Inflammatory macrophage (primary cell): ENCODE measurements at places on chromosomes 6 and 20.

GRCh38 chr6:72559067-72559466 is 62.8 kb upstream of the KCNQ5 start:
- DNase-seq, result no peak

DNA sequence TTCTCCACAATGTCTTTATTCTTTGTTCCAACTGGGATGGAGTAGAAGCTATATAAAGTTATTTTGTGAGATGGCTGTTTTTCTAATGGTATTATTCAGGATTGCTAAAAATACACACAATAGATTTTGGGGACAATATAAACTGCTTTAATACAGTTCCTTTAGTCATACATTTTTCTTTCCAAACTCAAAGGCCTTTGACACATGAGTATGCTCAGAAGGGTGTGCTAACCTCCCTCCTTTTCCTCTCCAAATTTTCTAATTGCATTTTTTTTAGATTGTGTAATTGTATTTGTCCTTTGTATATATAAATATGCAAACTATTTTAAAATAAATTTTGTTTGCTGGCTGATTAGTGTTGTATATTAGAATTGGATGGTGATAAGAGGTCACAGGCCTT is 119.6 kb upstream of the FOXO3 start:
- no peak for DNase-seq

- DNase-seq, result no peak
Observed at GRCh38 chr6:163446549-163446948, 32.0 kb downstream of the QKI start.

DNA sequence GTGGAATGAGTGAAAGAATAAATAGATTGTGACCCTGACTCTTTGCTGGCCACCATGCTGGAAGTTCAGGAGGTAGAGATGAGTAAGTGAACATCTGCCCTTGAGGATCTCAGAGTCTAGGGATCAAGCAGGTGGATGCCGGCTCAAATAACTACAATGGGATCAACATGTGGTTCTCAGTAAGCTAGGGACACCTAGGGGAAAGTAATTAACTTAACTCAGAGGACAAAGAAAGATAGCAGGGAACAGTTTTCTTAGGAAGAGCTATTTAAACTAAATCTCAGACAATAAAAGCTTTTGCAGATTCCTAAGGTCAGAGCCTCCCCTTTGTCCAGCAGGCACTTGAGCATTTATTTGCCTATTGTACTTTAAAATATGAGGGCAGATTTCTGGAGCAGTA is 29.1 kb downstream of the SLC13A3 start:
- DNase-seq, result no peak

DNA sequence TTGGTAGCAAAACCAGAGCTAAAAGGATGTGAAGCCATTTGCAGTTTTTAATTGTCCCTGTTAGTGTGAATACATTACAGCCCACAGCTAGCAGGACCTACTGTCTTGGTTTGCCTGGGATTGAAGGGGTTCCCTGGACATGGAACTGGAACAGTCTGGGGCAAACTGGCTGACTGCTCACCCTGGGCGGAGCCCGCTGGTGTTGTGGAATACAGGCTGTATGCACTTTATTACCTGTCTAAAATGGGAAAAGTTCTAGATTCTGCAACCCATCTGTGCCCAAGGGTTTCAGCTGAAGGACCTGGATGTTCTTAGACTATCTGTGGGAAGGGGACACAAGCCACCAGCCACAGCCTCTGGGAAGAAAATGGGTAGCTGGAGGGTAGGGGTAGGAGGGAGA is 12.2 kb upstream of the CDKN1A start:
- no peak for DNase-seq

DNA sequence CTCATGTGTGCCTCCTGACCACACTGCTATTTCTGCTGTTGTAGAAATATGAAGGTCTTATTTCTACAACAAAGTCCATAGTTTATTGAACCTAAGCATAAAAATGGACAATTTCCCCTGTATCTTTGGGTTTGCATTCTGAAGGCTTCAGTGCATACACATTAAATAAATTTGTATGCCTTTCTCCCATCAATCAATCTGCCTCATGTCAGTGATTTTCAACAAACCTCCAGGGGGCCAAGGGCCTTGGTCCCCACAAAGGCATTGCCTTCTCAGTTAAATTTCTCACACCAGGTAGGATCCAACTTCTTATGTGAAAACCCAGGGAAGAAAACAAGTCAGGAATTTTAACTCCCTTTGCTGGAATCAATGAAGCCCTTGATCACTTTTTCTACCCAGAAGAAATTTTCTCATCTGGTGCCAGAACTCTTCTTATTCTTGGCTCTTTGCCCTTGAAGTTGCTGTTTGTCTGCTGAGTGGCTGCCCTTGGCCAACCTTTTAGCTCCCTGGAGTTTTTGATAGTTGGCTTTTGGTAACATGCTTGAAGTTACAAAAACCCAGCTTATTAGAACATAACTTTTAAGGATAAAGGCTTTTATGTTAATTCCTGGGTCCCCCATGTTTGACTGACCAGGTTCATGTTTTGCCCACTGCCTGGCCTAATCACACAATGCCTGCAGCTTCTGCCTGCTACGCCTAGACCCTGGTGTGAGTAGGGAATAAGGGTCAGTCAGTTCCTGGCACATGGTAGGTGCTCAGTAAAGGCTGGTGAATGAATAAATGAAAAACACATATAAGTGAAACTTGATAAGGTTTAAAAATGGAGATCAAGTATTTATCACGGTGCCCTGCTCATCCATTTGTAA is 37.0 kb downstream of the SHLD1 start:
- DNase-seq, result no peak

DNA sequence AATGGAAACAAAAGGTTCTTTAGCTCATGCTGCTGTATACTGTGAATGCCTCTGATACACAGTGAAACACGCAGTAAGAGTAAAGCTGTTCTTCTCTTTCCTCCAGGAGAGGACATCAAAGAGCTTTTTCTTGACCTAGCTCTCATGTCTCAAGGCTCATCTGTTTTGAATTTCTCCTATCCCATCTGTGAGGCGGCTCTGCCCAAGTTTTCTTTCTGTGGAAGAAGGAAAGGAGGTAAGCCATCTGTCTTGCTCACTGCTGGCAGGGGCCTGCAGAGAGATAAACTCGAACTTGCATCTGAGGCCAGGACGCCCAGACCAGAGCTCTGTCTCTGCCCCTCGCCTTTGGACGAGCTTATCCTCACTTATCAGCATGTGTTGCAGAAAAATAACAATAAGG is 37.7 kb downstream of the LY86 start:
- no peak for DNase-seq

DNA sequence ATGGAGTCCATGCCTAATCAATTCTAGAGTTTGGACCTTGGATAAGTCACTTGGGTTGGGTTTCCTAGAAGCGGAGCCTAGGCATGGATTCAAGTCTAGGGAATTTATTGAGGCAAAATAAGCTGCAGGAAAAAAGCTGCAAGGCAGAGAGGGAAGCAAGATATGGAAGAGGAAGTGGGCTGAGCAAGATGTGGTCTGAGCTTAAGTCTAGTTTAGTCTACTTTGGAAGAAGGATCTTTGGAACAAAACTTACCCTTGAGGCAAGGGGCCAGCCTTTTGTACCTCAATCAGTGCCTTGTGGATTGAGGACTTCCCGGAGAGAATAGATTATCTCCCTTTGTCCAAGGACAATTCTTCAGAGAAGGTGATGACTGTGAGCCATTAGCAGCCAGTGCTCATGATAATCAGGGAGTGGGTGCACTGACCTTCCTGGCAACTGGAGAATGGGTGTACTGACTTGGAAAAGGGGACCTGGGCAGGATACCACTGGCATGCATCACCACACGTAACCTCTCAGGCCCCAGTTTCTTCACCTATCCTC is 10.9 kb downstream of the ZSCAN9 start:
- DNase-seq, result no peak

GRCh38 chr6:114100215-114100994 is 129.5 kb upstream of the HDAC2 start:
- no peak for DNase-seq
